Muscle of back (tissue), 13 donors: ENCODE measurements at places on chromosomes 7 and 10. TPM values are rescaled to one million over a fixed set of nuclear protein-coding genes. Genes with fewer than 3 reads are reported as not detected.

- DNase-seq = no peak
These were observed 192.1 kb downstream of the KCNMA1 start for GRCh38 chr10:77445547-77445946.

DNA sequence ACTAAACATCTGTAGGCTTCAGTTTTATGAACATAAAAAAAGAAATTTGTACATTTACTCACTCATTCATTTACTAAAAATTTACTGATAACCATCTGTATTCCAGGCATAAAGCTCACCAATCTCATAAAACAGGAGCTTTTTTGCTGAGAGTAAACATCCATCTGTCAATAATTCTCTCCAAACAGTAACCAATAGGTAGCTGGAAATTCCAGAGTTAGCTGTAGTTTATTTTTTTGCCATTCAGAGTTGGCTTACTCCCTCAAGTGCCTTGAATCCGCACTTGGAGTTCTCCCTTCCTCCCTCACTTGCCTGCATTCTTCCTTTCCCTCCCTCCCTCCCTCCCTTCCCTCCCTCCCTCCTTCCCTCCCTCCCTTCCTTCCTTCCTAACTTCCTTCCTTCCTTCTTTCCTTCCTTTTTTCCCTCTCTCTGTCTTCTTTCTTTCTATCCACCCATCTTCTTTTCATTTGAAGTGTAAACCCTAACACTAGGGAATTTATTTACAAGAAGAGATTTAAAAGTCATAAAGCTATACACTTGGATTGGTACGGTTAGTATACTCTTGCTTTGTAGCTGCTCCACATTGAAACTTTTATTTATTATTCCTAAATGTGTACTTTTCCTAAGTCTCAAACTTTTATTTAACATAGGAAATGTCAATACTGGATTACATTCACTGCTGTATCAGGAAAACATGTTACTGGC, 44.6 kb upstream of the BICC1 start:
- DNase-seq = no peak

The FAM25G gene
- polyA plus RNA-seq = not detected

GRCh38 chr7:97959046-97959445, 30.9 kb downstream of the OCM2 start:
- no peak for DNase-seq

DNA sequence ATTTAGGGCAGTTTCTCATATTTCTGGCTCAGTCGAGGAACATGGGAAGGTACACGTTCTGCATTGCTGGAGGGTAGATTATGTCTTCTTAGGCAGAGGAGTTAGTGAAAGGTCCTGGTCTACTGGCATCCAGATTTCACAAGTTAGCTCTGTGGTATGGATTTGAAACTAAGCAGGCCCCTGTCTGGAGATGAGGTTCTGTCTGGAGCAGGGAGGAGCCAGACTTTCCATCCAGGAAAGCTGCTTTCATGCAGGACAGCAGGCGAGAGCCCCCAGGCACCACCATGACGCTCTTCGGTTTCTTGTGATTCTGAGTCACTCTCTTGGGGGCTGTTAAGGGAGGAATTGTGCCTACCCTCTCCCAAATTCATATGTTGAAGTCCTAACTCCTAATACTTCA, 184.3 kb downstream of the KIAA1217 start:
- DNase-seq = no peak

- no peak for DNase-seq
These were observed 7.6 kb upstream of the ELN start for GRCh38 chr7:74020390-74020789.

The WDR91 gene
- polyA plus RNA-seq = 6.7 TPM

DNA sequence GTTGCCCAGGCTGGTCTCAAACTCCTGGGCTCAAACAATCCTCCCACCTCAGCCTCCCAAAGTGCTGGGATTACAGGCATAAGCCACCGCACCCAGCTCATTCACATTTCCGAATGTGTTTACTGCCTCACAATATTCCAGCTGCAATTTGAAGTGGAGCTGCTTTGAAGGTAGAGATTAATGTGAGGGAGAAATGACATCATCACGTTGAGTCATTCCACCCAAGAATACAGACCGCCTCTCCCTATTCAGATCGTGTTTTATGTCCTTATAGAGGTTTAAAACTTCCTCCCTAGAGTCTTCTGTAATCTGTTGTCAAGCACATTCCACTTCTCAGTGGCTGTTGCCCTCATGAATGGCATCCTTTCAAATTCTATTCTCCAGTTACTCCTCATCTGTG, 100.4 kb upstream of the PDGFA start:
- DNase-seq = no peak

The BICC1 gene
- 23.6 TPM for polyA plus RNA-seq

GRCh38 chr10:123948030-123948823, 56.6 kb upstream of the CPXM2 start:
- no peak for DNase-seq

DNA sequence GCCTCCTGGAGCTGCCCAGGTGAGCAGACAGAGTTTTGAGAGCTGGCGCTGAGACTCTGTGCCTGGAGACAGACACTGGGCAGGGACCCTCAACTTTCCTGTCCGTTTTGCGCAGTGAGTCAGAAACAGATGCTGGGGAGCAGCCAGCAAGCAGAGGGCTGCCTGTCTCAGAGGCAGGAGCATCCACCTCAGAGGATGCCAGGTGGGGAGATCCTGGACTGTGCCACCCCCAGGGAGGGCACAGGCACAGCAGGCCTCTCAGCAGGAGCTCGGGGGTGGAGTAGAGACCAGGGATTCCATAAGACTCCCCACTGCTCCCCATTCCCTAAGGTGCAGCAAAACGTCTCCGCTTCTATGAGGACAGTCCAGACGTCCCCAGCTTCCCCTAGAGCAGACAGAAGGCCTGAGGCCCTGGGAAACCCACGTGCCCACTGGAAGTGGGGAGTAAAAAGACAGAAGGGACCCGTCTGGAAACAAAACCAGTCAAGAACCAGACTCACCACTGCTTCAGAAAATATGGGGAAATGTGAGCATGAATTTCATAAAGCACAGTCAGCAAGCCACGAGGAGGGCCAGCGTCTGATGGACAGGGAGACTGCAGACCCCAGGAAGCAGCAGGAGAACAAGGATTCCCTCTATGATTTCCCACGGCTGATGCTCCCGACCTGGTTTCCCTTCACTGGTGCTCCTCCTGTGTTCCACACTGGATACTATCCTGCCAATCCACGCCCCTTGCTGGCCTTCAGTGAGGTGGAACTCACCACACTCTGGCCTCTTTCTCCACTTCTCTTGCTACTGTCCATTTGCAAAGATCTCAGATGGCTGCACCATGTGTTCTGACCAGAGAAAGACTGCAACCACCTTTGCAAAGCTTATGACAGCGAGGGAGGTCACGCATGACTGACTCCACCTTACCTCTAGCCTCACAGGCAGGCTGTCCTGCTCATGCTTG, 151.3 kb upstream of the FAM20C start:
- DNase-seq = no peak

The IFIT2 gene
- polyA plus RNA-seq = 7.3 TPM

- DNase-seq = no peak
These were observed 84.8 kb upstream of the LRGUK start for GRCh38 chr7:134042307-134042706.

GRCh38 chr7:90951986-90952954, 312.0 kb upstream of the FZD1 start:
- DNase-seq = no peak

The RARRES2 gene
- 48.2 TPM for polyA plus RNA-seq

GRCh38 chr10:6296828-6297251, 94.1 kb downstream of the PFKFB3 start:
- DNase-seq = no peak

DNA sequence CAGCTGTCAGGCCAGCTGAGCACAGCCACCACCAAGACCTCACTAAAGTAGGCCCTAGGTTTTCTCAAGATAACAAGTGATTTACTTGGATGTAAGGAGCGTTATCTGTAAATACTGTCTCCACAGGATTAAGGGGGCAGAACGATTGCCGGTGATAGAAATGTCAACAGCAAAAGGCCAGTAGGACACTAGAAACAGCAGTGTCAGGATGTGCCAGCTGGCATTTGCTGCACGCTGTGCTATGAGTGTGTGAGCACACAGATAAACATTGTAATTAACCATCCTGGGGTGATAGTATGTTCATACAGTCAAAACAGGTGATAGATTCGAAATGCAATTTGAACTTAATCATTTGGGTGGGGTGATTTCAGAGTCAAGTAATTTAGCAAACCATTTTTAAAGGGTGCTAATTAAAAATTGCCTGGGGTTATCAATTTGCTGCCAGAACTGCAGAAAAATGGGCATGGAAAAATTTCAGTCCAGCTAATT, 36.3 kb upstream of the NOBOX start:
- DNase-seq = no peak

DNA sequence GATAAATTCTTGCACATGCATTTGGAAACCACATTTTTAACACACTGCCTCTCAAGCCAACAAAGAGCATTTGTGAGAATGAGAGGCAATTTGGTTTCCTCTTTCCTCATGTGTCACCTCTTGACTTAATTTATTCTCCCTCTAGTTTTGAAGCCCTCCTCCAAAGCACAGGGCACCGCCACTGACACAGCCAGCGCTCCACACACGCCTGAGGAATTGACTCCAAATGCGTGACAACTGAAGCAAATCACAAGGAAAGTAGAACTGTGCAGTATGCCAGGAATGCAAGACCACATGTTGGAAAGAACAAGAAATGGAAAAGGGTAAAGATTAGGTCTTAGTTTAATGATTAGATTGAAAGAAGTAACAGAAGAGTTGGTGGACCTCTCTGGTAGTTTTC, 173.3 kb downstream of the LSM5 start:
- DNase-seq = no peak

DNA sequence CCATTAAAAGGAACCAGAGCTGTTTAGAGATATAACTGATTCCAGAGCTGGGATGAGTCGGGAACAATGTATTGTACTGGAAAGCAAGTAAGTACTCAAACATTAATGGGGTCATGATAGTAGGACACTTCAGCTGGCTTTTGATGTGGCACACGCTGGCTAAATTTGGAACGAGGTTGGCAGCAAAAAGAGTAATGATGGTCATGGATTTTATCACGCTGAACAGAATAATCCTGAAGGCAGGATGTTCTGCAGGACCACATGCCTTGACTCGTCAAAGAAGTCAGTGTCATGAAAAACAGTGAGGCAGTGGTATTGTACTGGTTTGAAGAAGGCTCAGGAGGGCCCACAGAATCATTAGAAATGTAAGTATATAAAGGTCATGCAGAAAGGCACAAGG, 220.3 kb downstream of the SNX13 start:
- DNase-seq = no peak

The ABCB1 gene
- 0.36 TPM for polyA plus RNA-seq

- peak; percentile 96 for DNase-seq
These were observed 449.0 kb upstream of the IGFBP3 start for GRCh38 chr7:46369933-46370654.

The TFEC gene
- polyA plus RNA-seq = 1.5 TPM

DNA sequence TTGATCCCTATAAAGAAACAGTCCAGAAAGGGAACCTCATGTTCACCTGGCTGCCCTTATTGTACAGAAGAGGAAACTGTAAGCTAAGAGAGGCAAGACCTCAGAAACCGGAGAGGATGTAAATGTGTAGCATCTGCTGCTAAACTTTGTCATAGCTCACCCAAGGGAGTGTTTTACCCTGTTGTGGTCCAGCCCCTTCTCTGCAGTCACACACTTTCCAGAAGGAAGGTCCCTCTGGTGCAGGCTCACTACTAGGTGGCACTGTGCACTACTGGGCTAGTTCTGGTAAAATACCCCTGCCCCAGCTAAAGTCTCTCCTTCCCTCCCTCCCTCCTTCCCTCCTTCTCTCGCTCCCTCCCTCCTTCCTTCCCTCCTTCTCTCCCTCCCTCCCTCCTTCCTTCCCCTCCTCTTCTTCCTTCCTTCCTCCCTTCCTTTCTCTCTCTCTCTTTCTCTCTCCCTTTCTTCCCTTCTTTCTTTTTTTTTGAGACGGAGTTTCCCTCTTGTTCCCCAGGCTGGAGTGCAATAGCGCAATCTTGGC, 42.5 kb upstream of the LCOR start:
- peak; percentile 18 for DNase-seq

- no peak for DNase-seq
These were observed 47.8 kb upstream of the GDF10 start for GRCh38 chr10:47252093-47252780.

DNA sequence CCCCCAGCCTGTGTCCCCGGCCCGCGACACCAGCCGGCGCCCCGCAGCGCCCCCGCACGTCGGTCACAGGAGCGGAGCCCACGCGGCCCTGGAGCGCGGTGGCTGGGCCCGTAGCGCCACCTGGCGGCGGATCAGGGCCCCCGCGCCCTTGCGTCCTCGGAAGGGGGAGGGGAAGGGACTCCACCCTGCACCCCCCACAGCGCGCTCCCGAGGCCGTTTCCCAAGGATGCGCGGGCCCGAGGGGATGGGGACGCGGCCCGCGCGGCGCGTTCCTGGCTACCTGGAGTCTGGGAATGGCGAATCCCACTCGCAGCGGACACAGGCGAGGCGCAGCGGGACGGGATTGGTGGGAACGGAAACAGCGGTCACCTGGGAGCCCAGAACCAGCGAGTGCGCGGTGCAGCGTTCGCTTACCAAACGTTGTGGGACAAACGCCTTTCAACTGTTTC, 23.8 kb upstream of the MKI67 start:
- peak; percentile 78 for DNase-seq

- DNase-seq = peak; percentile 31
These were observed 16.9 kb downstream of the PCGF6 start for GRCh38 chr10:103333934-103334520.

- DNase-seq = peak; percentile 91
These were observed 186.2 kb downstream of the REEP3 start for GRCh38 chr10:63707254-63707910.

- DNase-seq = no peak
These were observed 27.3 kb upstream of the CYP3A5 start for GRCh38 chr7:99707096-99707495.

DNA sequence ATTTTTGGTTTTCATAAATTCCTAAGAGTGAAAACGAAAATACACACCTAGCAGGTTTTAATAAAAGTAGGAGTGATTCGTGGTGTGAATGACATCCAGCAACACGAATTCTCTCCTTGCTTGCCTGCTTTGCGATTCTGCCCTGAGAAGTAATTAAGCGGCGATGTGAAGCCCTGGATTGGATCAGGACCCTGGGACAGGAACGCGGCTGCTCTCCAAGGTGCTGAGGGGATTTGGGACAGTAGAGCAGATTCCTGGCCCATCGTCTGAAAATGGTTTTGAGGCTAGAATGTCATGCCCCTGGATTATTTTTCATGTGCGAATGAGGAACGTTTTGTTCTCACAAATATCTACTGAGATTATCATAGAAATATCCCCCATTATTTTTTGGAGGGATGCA, 7.8 kb downstream of the NPS start:
- DNase-seq = peak; percentile 73

The TES gene
- polyA plus RNA-seq = 19.5 TPM

GRCh38 chr7:127628445-127628844, 10.5 kb upstream of the PAX4 start:
- DNase-seq = no peak

GRCh38 chr10:25786161-25786560, 147.9 kb upstream of the MYO3A start:
- no peak for DNase-seq

GRCh38 chr10:106682175-106682574, 482.3 kb downstream of the SORCS1 start:
- DNase-seq = peak; percentile 55

GRCh38 chr10:3830946-3831345, 45.9 kb upstream of the KLF6 start:
- no peak for DNase-seq
